Endothelial cell of umbilical vein (primary cell): ENCODE measurements at places on chromosomes 11 and 22.

DNA sequence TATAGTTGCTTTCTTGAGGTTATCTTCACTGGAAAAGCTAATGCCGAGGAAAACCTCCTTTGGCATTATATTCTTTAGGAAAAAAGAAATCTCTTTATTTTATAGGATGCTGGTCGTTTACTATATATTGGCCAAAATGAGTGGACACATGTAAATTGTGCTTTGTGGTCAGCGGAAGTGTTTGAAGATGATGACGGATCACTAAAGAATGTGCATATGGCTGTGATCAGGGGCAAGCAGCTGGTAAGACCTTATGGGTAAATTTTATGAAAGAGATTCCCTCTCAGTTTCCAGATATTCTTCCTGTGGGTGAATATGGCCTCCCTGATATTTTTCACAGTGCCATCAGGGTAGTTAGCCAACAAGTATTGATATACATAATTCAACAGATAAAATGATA is 29.4 kb upstream of the TTC36 start:
- no peak for DNase-seq

GRCh38 chr11:81444297-81444696 is 1289.4 kb downstream of the FAM181B start:
- DNase-seq = no peak

DNA sequence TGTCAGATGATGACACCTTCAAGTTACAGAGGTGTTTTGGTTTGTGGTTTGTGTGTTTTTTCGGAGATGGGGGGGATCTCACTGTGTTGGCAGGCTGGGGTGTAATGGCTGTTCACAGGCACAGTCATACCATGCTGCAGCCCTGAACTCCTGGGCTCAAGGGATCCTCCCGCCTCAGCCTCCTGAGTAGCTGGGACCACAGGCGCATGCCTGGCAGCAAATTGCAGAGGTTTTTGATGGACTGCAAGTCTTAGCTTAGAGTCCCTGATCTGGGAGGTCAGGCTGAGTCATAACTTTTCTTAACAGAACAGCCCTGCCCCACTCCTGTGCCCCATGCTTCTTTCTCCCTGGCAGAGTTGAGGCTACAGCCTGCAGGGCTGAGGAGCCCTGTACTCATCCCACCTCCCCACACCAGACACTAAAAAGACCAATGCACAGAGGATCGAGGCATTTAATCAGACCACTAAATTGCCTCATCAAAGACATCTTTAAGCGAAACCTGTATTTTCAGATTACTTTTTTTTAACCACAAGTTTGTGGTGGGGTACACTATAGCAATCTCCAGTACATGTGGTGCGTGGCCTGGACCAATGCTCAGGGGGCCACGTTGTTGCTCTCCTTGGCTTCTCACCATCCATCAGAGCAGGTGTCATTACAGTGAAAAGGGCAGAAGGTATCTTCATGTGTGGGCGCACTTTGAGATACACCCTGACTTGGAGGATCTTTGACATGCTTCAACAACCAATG is 17.1 kb upstream of the ADORA2A start:
- no peak for DNase-seq

DNA sequence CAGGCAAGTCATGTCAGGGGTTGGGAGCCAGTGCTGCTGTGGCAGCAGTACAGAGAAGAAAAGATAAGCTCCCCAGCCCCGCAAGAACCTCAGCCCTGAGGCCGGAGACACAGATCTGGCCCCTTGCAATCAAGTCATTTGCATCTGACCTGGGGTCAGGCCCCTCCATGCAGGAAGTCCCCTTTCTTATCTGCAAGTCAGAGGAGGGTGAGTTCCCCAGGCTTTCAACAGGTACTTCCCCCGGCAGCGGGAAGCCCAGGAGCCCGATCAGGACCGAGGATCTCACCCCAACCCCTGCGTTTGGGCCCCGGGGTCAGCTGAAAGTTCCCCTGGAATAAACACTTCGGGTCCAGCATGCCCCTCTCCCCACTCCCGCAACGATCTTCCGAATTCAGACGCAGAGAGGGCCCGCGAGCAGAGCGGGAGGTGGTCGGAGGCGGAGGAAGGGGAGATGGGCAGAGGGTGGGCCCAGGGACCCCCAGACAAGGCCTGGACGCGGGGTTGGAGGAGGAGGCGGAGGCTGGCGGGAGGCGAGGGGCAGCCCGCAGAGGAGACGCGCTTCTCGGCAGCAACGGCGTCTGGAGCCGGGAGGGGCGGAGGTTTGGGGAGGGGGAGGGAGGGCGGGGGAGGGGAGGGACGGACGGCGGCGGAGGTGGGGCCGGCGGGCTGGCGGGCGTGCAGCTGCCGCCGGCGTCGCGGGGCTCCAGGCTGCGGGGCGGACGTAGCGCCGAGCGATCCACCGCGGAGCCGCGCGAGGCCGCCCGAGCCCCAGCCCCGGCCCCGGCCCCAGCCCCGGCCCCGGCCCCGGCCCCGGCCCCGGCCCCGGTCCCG is at the start of gene TSPAN18:
TSPAN18 (plus strand) TSS at position 680 of the 831 bp plus-strand sequence. CDS start 179,455 bp downstream, outside the sequence.
- no peak for DNase-seq

- no peak for DNase-seq
These were observed 26.6 kb upstream of the SEPTIN5 start for GRCh38 chr22:19687561-19688300.

GRCh38 chr11:22337596-22338485 is at the start of gene SLC17A6:
Gene SLC17A6, plus strand, starts transcription at chr11:22338381. Its CDS starts 153 bp downstream, at chr11:22338534.
- DNase-seq = peak; percentile 13

DNA sequence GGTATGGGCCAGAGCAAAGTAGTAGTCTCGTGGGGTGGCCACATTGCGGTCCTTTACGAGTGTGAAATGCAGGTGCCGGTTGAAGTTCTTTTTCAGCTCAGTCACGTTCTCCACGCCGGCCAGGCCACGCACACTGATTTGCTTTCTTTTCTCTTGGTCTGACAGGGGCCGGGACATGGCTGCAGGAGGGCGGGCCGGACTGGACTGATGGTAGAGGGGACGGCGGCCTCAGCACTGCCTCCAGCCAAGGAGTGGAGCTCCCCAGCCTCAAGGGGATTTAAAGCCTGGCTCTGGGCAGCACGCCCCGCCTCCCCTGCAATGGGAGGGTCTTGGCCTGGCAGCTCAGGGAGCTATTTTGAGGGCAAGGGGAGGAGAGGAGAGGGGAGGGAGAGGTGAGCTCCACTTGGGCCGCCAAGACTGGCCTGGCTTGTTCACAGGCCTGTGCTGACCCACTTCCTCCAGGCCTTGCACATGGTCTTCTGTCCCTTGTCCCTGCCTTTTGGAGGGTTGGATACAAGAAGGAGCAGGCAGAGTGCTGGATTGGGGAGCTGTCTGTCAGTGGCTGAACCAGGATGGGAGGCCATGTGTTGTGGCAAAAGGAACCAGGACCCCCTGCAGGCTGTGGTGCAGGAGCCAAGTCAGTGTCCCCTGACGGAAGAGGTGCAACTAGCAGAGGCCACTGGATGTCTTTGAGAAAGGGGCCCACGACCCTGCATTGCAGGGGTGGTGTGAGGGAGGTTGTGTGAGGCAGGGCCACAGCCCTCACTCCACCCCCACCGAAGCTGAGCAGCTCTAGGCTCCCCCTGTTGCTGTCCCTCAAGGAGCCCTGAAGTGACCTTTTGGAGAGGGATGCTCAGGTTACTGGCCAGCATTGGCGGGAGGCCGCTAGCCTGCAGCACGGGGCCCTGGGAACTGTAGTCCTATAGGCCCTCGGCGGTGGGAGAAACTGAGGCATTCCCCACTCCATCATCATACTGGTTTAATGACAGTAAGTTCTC is at the start of gene PYGM:
PYGM (minus strand) TSS at position 253 of the 998 bp plus-strand sequence; CDS start at position 177, 76 bp downstream.
- no peak for DNase-seq

GRCh38 chr22:44279069-44279360 is 33.7 kb downstream of the SHISAL1 start:
- DNase-seq = no peak

- DNase-seq = no peak
These were observed at the start of gene VPREB1 for GRCh38 chr22:22244316-22245250. Gene VPREB1, plus strand, starts transcription at chr22:22244786. Its CDS starts 28 bp downstream, at chr22:22244814.

- peak; percentile 68 for DNase-seq
These were observed 340.5 kb downstream of the TENM4 start for GRCh38 chr11:79100093-79100910.

- no peak for DNase-seq
These were observed 1071.9 kb upstream of the CCDC90B start for GRCh38 chr11:84358034-84358433.

GRCh38 chr22:48096851-48097665 is 1334.6 kb downstream of the TBC1D22A start:
- no peak for DNase-seq

DNA sequence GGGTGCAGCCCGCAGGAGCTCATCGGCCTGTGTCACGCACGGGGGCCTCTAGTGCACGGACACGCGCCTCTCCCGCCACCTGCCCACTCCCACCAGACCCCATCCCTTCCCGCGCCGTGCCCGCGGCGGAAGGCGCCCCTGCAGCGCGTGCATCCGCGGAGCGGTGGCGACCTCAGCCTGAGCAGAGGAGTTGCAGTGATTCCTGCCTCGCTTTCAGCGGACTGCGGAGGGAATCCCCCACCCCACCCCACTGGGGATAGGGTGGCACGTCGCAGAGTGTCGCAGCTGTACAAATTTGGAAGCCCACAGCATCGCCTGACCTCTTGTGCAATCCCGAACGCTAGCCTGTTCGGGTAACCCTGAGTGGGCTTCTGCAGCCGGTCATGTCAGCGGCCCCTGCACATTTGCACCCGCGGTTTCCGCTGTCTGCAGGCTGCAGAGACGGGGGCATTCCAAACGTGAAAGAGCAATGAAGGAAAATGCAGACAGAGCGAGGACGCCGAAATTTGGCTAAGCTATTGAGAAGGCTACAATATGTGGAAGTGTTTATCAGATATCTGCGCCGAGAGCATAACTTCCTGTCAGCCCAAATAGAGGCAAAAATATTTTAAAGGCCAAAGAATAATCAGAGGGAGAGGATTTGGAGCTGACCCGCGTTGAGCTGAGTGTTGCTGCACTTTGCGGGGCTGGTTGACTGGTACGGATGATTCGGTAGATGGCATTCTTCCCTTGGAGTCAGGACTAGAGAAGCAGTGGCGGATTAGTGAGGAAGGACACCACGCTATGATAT is 617 bp upstream of the ARHGAP20 start:
- peak; percentile 77 for DNase-seq

DNA sequence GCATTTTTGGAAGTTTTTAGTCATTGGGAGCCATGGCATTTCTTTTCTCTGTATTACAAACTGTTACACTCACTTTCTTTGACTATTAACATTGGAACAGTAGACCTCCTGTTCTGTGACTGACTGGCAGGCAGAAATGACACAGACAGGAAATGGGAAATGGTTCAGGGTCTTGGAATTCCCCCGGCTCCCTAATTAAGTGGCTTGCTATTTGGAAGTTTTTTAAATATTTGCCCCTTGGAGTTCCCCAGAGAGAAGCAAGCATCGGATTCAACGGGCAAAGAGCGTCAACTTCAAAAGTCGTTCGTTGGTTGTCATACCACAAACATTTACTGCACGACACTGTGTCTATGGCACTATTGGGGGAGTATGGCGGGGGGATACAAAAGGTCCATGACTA is 1.1 kb upstream of the BIRC2 start:
- peak; percentile 89 for DNase-seq

GRCh38 chr11:28110821-28111200 is 2.6 kb downstream of the METTL15 start:
- DNase-seq = no peak

GRCh38 chr11:104661901-104662300 is 236.4 kb downstream of the CASP12 start:
- DNase-seq = no peak

DNA sequence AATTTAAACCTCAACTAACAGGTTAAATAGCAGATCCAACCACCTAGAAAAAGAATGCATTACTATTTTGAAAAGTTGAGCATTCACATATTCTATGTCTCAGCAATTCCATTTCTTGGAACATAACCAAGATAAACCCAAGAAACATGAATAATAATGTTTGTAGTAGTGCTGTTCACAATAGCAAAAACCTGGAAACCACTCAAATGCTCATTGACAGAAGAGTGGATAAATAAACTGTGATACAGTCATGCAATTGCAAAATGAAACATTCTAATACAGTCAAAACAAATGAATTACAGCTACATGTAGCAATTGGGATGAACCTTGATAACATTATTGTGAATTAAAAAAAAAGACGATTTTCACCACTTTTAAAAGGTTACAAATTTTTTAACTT is 162.8 kb upstream of the TMEM45B start:
- peak; percentile 79 for DNase-seq

DNA sequence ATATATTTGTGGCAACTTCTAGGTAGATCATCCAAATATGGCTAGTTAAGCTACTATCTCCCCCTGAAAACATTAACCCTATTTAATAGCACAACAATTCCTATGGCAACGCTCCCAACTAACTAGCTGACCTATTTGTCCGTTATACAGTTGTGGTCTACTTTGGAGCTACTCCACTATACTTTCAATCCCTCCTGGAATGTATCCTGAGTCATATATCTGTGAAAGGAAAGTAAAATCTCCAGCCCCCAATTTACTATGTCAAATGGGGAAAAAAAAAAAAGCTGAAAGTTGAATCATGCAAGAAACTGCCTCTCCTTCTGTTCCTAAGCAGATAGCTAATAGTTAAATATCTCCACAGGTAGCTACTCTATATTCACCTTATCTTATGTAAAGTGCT is 128.5 kb downstream of the CD44 start:
- no peak for DNase-seq

- no peak for DNase-seq
These were observed 11.3 kb upstream of the NFAM1 start for GRCh38 chr22:42443240-42444076.

DNA sequence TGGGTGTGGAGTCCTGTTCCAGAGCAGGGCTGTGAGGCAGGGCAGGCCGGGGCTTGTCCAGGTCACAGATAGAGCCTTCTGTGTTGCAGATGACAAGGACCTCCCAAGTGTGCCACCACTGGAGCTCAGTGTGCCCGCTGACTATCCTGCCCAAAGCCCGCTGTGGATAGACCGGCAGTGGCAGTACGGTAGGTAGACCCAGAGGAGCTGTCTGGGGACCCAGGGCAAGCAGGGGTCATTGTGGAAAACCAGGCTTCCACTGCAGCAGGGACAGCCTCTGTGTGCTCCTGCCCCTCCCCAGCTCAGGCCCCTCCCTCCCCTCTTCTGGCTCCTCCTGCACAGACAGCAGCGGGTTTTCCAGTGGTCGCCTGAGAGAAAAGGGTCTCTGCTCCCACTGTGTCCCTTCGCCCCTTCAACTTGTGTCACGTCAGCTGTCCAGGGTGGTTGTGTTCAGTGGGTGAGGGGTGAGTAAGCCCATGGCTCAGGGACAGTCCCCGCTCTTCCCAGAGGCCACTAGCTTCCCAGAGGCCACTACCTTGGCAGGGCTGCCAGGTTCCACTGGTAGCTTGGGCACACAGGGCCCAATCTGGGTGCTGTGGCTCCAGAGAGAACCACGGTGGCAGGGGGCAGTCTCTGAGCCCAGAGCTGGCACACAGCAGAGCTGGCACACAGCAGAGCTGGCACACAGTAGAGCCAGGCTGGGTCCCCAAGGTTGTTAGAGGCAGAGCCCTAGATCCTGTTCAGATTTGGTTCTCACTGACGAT is 78.4 kb downstream of the MED15 start:
- no peak for DNase-seq

DNA sequence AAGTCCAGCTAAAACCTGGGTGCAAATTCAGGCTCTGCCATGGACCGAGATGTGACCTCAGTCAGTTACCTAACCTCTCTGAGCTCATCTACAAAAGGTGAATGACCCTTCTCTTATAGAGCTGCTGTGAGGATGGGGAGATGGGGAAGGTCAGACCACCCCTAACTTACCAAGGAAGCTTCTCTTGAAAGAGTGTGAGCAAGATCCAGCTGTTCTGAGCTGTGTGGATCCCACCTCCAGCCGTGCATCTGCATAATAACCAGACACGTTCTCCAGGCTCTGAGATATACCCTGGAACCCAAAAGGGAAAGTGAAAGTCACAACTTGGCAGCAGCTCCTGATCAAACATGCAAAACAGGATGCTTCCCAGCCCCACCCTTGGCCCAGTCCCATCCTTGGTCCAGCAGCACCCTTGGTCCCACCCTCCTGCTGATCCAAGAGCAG is at the start of gene APOL3:
APOL3 (minus strand) TSS at position 257 of the 444 bp plus-strand sequence. CDS start 11,700 bp downstream, outside the sequence.
- peak; percentile 85 for DNase-seq
